ENCODE measurements at places on chromosomes 4 and X.
A peak's percentile ranks its signal among the peaks of the same experiment; 100 is the strongest.

GRCh38 chr4:153616006-153616555, 68.0 kb upstream of the TLR2 start:
- DNase-seq: peak; percentile 15

GRCh38 chrX:66162331-66162822, 1.7 kb upstream of the HEPH start:
- DNase-seq: no peak

DNA sequence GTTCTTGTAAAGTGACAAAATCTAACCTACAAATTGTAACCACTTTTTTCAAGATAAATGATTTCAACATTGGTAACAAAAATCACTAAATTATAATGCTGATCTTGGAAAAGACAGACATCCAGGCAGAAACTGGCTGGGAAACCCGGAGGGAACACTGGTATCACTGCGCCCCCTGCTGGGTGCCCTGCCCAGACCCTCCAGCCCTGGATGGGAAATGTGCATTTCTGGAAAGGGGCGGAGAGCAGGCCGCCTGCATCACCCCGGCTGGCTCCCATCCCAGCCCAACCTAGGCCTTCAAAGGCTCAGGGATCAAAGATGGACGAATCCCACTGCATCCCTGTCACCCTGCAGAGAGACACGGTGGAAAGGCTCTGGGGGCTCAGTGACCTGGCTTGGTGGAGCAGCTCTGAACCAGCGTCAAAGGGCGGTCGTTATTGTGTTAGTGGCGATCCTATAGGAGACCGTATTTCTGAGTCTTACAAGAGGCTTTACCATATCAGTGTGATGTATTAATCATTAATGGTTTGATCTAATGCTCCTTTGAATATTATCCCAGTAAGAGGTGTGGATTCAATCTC, 37.3 kb downstream of the ACOX3 start:
- peak; percentile 88 for DNase-seq

DNA sequence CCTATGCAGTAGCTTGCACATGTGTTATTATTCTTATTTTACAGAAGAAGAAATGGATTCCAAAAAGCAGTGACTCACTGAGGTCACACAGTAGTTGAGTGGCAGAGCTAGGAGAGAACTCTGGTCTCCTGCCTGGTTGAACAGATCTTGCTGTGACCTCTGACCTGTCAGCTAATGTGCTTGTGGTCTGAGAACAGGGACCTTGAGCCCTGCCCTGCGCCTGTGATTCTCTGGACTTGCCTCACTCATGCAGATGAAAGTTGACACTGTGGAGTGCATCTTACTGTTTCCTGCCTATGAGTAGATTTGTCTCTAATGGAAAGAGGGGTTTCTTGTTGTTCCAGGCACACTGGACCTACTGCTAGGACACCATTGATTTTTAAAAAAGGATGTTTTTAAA, 32.3 kb downstream of the ETNPPL start:
- DNase-seq: no peak

DNA sequence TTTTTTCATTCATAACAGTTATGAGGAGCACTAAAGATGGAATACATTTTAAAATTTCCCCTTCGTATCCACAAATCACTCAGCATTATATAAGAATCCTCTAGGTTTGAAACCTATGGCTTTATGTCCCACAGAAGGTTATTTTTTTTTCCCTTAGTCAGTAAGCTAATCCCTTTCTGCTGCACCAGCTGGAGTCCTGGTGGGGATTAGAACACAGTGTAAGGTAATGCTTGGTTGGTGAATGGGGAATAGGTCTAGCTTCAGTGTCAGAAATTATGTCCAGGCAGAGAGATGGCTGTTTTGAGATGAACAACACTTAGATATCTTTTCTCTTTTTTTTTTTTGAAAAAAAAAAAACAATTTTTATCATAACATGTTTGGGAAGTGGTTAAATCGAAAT, 116.6 kb downstream of the RASGEF1B start:
- DNase-seq: no peak

All from cardiac fibroblast (primary cell).